ENCODE measurements at places on chromosomes 11 and 22.

DNA sequence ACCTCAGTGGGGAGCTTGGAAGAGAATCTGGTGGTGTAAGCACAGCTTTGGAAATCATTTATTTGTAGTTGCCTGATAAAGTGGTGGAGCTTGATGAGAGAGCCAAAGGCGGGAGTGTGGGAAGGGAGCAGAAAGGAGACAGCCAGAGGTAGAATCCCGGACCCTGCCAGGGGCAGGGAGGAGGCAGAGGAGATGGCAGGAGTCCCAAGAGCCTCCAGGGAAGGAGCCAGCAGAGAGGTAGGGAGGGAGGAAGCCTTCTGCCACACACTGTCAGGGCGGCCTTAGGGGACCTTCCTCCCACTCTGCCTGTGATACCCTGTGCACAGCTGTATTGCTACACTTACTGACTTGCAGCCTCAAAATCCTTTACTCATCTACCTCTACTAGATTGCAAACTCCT, 15.4 kb downstream of the SCUBE2 start:
- DNase-seq: no peak

- DNase-seq: no peak
These were observed 11.5 kb downstream of the P2RX3 start for GRCh38 chr11:57349491-57350274.

- no peak for DNase-seq
These were observed 79.3 kb downstream of the ADAMTS15 start for GRCh38 chr11:130527636-130528297.

- DNase-seq: no peak
These were observed 32.9 kb downstream of the C11orf71 start for GRCh38 chr11:114367244-114367957.

DNA sequence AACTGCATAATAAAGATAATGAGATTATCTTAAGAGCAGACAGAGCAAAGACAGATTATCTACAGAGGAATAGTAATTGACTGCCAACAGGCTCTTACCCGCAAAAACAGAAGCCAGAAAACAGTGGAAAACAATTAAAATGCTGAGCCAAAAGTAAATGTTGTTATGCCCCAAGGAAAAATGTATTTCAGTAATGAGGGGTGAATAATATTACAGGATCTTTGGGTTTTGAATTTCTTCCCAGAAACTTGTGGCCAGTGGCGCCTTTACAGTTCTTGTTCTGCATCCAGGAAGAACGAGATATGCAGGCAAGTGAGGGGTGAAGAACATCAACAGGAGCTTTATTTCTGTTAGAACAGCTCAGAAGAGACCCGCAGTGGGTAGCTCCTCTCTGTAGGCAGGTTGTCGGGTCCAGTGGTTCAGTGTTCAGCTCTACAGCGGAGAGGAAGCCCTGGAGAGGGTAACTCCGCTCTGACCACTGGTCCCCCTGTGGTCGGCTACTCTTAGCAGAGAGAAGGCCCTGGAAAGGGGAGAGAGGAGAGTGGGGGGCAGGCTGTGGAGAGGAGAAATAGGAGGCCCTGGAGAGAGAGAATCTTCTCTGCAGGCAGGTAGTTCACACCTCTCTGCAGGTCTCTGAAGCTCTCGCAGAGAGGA, 51.8 kb upstream of the SC5D start:
- no peak for DNase-seq

- DNase-seq: no peak
These were observed 12.0 kb downstream of the TNNT3 start for GRCh38 chr11:1931341-1932104.

Data from esophagus squamous epithelium (tissue), 5 donors.